ENCODE measurements at places on chromosomes 16 and 17.
A peak's percentile ranks its signal among the peaks of the same experiment; 100 is the strongest.

GRCh38 chr17:35586569-35587073, 501 bp upstream of the AP2B1 start:
- peak overlapping the region; percentile 92 for H3K27ac ChIP-seq
- DNase-seq, result no peak
- H3K4me3 ChIP-seq, result peak overlapping the region; percentile 79

DNA sequence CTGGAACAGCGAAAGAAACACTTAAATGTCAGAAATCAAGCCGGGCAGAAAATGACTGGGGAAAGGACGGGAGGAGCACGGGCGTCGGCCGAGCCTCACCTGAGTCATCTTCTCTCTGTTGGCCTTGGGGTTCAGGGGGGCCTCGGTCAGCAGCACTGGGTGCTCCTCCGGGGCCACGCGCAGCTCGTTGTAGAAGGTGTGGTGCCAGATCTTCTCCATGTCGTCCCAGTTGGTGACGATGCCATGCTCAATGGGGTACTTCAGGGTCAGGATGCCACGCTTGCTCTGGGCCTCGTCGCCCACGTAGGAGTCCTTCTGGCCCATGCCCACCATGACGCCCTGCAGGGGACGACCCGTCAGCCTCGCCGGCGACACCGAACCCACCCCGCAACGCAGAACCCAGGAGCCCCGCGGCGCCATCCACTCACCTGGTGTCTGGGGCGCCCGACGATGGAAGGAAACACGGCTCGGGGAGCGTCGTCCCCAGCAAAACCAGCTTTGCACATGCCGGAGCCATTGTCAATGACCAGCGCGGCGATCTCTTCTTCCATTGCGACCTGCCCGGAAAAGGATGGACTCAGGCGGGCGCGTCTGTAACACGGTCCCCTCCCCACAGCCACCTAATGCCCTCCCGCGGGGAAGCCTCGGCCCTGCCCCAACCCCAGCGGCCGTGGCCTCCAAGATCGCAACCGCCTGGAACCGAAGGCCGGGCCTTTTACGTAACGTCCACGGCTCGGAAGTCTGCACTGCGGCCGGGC, 616 bp downstream of the ACTG1 start:
- H3K36me3 ChIP-seq, result peaks cover 39% of the 10 kb centered on the region
- H3K27me3 ChIP-seq, result no peaks in the 10 kb centered on the region
- peak overlapping the region; percentile 98 for H3K27ac ChIP-seq

DNA sequence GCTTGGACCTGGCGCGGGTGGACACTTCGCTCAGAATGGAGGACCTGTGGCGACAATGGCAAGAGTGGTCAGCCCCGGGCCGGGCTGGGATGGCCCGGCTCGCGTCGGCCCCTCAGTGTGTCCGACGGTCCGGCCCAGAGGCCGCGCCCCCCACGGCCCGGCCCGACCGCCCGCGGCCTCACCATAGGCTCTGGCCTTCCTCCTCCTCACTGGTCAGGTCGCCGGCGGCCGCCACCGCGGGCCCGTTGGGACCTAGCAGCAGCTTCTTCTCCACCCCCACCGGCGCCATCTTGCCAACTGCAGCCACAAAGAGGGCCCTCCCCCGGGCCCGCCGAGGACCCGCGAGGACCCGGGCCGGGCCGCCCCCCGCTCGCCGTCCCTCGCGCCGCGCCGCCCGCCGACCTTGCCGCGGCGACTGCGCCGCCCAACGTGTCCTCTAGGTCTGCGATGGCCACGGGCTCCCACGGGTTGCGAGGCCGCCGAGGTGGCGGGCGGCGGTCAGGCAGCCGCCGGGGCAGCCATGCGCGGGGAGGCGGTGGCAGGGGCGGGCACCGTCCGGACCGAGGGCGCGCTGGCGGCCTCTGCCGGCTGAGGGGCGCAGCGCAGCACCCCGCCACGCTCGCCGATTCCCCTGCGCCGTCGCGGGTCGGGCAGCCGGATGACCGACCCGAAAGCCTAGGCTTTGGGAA, at the start of gene DYNC1LI2:
TSS of gene DYNC1LI2 (minus strand) at position 307 of the 689 bp plus-strand sequence. CDS start at position 289, 18 bp downstream.
- DNase-seq, result peak; percentile 70
- peak within 1 kb of the TSS; percentile 88 for H3K27ac ChIP-seq
- H3K36me3 ChIP-seq, result peaks cover 15% of the 10 kb centered on the region

DNA sequence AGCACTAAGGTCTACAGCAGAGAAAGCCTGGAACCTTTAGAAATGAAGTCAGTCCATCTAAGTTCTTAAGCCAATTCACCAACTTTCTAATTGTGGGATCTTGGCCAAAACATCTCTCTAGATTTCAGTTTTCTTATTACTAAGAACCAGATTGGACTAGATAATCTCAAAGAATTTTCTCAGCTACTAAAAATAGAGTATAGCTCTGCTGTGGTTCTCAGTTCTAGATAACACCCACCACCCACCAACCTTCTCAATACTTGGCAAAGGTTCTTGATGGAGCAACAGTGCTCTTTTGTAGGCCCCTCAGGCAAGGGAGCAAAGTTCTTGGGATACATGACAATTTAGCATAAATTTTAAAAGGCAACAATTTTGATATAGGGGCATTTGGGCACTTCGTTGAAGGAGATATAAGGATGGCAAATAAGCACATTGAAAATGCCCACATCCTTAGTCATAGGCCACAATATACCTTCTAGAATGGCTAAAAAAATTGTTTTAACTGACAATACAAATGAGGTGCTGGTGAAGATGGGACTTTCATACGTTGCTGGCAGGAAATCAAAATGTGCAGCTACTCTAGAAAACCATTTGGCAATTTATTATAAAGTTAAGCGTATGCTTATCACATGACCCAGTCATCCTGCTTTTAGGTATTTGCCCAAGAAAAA, 74.4 kb upstream of the TMEM132E start:
- DNase-seq, result no peak
- no peak overlapping the region for H3K4me3 ChIP-seq
- H3K27ac ChIP-seq, result no peak overlapping the region
- H3K4me1 ChIP-seq, result no peaks in the 10 kb centered on the region
- no peaks in the 10 kb centered on the region for H3K27me3 ChIP-seq

DNA sequence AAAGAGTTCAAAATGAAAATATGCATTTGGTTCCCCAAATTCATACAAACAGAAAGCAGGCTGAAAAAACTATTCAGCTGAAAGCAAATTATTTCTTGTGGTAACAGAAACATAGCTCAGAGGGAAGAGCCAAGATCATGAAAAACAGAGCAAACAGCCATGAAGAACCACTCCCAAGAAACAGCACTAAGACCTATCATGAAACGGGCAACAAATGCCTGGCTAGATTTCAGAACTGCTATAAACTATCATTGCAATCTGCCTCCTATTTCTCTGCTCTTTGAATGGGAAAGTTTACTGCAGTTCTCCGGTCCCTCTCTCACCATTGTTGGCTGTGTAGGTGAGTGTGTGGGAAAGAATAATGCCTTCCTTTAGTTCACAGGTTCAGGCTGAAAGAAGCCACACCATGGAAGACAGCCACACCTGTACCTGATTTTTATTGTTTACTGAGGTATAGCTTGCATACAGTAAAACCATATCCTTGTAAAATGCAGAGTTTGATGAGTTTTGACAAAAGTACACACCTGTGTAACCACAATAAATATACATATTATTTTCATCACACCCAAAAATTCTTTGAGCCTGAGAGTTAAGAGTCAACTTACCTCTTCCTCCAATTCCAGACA, 48.2 kb downstream of the CEP112 start:
- H3K27me3 ChIP-seq, result no peaks in the 10 kb centered on the region
- H3K4me3 ChIP-seq, result no peak overlapping the region
- H3K27ac ChIP-seq, result no peak overlapping the region
- H3K36me3 ChIP-seq, result no peaks in the 10 kb centered on the region

DNA sequence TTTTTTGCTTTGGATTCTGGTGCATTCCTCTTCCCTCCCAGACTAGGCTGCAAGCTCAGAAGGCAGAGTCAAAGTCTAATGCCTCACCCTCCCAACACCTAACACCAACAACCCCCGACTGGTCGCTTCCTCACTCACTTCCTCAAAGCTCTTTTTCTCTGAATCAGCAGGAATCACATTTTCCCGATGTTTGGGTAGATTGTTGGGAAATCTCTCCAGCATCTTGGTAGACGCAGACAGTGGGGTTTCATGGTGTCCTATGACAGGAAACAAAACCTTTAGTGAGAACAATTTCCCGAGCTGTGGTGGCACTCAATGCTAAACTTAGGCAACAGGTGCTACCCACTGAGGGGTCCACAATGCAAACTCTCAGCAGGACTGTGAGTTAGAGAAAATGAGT, 39.9 kb upstream of the ICAM2 start:
- no peak for DNase-seq
- peaks cover 31% of the 10 kb centered on the region for H3K36me3 ChIP-seq
- no peaks in the 10 kb centered on the region for H3K27me3 ChIP-seq
- no peak overlapping the region for H3K4me3 ChIP-seq

DNA sequence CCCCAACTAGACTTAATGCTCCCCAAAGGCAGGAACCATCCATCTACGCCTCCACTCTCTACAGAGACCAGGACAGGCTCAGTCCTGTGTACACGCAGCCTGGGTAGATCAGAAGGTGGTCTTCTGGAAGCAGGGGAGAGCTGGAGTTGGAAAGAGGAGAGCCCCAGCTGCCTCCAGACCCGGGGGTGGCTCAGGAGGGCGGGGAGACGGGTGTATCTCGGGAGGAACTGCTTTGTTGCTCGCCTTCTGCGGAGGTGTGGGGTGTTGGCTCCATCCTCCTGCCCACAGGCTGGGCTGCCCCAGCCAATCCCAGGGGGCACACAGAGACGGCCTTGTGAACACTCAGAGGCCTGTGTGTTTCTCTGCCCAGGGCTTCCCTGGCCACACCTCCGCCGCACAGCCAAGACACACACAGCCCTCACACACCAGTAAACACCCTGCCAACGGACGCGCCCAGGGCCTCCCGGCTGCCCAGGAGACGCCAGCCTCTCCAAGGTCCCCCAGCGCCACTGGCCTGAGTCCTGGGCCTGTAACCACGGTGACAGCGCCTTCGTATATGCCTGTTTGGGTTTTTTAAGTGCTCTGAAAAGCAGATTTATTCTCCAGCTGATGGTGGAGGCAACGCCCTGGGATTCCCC, 143.4 kb upstream of the CDC42EP4 start:
- H3K27me3 ChIP-seq, result no peaks in the 10 kb centered on the region
- H3K4me1 ChIP-seq, result no peaks in the 10 kb centered on the region
- no peak for DNase-seq
- H3K4me3 ChIP-seq, result no peak overlapping the region
- no peak overlapping the region for H3K27ac ChIP-seq

DNA sequence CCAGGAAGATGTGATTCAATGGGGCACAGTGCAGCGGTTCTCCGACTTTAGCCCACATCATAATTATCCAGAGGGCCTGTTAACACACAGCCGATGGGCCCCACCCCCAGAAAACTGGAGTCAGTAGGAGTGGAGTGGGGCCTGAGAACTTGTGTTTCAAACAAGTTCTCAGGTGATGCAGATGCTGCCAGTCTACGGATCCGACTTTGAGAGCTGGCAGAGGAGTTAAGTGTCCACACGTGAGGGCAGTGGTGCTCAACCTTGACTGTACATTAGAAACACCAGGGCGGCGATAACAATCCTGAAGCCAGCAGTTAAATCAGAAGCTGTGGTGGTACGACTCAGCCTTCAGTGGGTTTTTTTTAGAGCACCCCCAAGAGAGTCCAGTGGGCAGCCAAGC, 75.0 kb downstream of the GPRC5B start:
- H3K4me3 ChIP-seq, result no peak overlapping the region
- H3K27ac ChIP-seq, result no peak overlapping the region
- no peaks in the 10 kb centered on the region for H3K4me1 ChIP-seq
- no peaks in the 10 kb centered on the region for H3K36me3 ChIP-seq
- no peaks in the 10 kb centered on the region for H3K27me3 ChIP-seq
- no peak for DNase-seq

- no peak for DNase-seq
- no peaks in the 10 kb centered on the region for H3K4me1 ChIP-seq
- no peaks in the 10 kb centered on the region for H3K27me3 ChIP-seq
- H3K27ac ChIP-seq, result no peak overlapping the region
- H3K4me3 ChIP-seq, result no peak overlapping the region
- H3K36me3 ChIP-seq, result no peaks in the 10 kb centered on the region
Measured at GRCh38 chr16:76639685-76640289, 362.6 kb downstream of the CNTNAP4 start.

DNA sequence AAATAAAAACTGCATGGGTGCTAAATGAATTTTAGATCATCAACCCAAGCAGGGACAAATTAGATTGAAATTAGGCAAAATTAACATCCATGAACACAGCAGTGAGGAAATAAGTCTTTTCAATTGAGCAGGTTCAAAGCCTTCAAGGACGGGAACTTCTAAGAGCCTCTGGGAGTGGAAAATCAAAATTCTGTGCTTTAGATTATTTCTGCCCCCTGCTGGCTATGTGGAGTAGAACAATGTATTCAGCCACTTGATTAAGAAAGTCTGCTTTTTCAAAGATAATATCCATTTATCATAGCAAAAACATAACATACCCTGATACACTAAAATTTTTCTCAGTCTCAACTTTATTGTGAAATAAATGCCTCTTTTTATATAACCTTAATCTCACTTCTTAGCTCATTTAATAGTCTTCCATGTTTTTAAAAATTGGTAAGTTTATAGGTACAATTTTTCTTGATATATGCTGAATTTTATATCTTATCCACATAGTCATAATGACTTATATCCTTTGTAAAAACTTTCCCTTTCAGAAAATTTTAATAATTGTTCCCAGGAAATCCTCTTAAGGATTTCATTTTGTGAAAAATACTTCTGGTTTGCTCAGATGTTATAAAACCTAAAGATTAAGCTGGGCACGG, 28.1 kb upstream of the NOL11 start:
- no peaks in the 10 kb centered on the region for H3K27me3 ChIP-seq
- peaks cover 7% of the 10 kb centered on the region for H3K36me3 ChIP-seq
- H3K27ac ChIP-seq, result no peak overlapping the region
- no peaks in the 10 kb centered on the region for H3K4me1 ChIP-seq
- DNase-seq, result no peak
- H3K4me3 ChIP-seq, result no peak overlapping the region

DNA sequence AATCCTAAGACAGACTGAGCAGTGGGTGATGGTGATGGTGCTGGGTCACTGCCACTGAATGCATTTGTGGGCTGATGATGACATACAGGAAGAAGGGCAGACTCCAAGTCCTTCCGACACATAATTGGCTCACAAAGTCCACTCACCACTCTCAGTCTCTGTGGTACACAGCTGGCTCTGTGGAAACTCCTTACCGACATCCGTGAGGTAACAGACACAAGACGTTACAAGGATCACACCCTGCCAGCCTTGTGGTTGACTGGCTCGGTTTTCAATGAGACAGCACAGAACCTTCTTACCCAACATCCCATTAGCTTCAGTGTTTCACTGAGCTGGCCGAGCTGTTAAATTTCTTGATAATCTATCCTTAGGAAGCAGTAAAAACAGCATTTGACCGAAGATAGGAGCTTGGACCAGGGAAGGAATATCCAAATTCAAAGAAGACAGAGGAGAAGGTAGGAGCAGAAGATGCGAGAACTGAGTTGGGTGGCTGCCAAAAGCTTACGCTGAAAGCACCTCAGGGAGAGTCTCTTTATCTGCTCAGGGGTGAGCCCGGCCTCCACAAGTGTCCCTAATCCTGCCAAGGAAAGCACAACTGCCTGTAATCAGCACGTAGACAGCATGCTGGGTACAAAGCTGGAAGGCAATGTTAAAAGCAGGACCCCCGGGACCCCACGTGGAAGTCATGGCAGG, 5.5 kb upstream of the MXRA7 start:
- DNase-seq, result peak; percentile 95
- H3K4me3 ChIP-seq, result no peak overlapping the region
- peak overlapping the region; percentile 78 for H3K27ac ChIP-seq
- no peaks in the 10 kb centered on the region for H3K27me3 ChIP-seq
